GM19239 (cell line): ENCODE measurements at places on chromosomes 6 and 20.

- no peak for DNase-seq
Observed at GRCh38 chr6:168686831-168687730, 246.1 kb downstream of the SMOC2 start.

- DNase-seq, result no peak
Observed at GRCh38 chr6:86961455-86962200, 24.3 kb downstream of the HTR1E start.

- no peak for DNase-seq
Observed at GRCh38 chr6:36875250-36875633, 639 bp upstream of the PPIL1 start.

GRCh38 chr6:90294614-90294988 is 2.0 kb downstream of the BACH2 start:
- DNase-seq, result no peak

- DNase-seq, result no peak
Observed at GRCh38 chr20:48242623-48243022, 457.3 kb upstream of the SULF2 start.

DNA sequence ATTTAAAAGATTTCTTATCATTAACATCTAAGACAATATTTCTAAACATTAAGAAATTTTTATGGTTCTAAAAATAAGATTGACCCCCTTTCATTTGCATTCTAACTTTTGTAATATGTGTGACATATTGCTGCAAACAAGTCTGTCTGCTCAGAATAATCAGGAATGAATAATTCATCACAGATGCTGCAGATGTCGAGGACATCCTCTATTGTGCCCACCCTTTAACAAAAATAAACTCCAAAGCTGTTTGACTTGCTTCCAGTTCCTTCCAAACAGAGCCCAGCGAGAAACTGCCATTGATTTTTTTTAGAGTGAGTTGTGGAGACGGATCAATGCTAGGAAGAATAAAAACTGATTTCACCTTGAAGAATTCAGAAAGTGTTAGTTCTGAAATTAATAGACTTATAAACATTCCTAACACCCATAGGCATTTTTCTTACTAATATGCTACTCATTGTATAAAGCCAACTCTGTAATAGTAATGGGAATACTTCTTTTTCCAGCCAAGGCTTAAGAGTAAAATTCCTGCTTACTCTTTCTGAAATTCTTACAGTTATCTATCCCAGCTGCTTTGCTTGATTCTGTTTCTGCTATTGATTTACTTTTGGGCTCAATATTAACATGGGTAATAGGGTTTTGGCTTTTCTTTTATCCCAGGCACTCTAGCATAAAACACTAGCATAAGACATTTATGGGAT is 244.8 kb upstream of the FAM83B start:
- no peak for DNase-seq
